ENCODE measurements at places on chromosomes 16 and 17.

DNA sequence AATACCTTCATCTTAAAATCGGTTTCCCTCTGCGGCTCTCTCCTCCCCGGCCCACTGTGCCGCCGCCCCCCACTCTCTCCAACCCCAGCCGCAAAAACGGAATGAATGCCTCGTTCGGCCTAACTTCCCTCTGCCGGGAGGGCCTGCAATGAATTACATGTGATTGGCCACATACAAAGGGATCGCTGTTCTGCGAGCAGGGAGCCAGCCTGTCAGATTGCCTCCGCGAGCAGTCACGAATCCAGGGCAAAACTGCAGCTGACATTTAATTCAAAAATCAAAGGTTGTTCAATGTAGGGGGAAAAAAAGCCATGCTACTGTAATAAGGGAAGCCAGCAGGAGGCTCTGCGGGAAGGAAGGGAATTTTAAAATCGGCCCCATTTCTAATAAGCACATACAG lies 84.9 kb downstream of the TBC1D16 start:
- DNase-seq, result no peak

DNA sequence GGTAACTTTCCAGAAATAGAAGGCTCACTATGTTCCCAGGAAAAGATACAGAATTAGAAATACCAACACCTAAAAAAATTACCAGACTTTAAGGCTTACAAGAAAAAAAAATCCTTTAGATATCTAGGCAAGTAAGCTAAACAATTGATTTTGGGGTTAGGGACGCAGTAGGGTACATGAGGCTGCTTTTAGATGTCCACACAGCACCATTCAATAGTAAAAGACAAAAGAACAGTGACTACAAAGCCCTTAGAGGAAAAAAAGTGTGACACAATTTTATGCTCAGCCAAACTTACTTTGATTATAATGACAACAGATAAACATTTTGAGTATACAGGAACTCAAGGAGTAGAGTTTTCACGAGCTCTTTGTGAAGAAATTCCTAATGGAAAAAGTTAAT lies 29.9 kb downstream of the METTL16 start:
- no peak for DNase-seq

- DNase-seq, result no peak
These were observed 333.1 kb downstream of the CPPED1 start for GRCh38 chr16:12470311-12471229.

GRCh38 chr17:5819396-5819795 lies 235.1 kb upstream of the NLRP1 start:
- DNase-seq, result no peak

- DNase-seq, result no peak
These were observed 181.5 kb upstream of the GSE1 start for GRCh38 chr16:85431431-85432124.

DNA sequence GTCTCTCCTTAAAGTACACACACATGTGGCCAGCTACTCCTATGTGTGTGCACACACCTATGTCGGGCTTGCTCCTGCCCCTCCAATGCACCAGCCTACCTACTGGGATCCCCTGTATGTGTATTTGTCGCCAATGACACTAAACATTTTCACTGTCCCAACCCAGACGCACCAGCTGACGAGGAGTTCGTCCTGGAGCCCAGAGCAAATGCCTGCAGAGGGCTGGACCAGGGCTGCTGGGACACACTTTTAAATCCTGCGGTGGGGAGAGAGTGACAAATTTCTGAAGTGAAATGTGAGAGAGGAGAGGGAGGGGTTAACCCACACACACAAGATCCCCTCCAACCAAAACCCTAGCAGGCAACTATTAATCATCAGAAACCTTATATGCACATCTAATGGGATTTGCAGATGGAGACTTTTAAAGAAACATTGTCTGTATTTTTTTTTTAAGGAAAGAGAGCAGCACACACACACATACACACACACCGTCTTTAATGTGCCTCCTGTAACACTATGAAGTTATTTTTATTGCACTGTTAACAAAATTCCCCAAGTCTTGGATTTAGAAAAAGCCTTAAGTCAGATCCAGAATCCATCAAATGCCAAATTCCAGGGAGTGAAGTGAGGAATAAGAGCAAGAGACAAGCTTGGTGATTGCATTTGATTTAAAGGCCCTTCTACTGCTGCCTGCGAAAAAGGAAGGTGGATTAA lies at the start of gene MEOX1:
TSS of gene MEOX1 (minus strand) at position 224 of the 714 bp plus-strand sequence. CDS start 388 bp downstream, outside the sequence.
- DNase-seq, result no peak

DNA sequence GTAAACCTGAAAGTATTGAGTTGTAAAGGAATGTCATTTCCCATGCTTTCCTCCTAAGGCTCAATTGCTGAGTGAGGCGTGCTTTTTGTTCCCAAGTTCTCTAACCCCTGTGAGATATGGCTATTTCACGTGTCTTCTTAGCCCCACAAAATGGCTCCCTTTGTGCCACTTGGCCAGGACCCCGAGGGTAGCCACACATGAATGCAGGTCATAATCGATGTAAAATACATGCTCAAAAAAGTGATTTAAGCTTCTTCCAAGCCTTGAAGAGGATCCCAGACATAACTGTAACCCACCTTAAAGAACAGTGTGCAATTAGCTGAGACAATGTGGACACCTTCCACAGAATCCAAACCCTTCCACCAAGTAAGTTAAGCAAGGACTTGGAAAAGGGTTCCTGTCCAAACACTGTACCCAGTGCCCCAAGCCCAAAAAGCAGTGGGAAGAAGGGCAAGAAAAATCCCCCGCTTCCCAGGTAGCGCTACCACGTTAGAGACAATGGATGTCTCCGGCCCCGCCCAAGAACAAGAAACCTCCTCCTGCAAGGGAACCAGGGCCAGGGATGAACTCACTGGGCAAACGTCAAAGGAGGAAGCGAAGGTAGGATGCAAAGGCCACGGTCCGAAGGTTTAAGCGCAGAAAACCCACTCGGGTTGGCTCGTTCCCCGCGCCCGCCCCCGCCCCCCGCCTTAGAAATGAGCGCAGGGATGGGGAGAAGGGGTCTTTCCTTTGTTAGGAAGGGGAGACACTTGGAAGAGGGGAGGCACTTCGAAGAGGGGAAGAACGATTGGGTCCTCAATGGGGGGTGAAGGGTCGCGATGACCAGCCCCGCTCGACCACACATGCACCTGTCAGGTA lies 1.2 kb downstream of the JPT1 start:
- no peak for DNase-seq

DNA sequence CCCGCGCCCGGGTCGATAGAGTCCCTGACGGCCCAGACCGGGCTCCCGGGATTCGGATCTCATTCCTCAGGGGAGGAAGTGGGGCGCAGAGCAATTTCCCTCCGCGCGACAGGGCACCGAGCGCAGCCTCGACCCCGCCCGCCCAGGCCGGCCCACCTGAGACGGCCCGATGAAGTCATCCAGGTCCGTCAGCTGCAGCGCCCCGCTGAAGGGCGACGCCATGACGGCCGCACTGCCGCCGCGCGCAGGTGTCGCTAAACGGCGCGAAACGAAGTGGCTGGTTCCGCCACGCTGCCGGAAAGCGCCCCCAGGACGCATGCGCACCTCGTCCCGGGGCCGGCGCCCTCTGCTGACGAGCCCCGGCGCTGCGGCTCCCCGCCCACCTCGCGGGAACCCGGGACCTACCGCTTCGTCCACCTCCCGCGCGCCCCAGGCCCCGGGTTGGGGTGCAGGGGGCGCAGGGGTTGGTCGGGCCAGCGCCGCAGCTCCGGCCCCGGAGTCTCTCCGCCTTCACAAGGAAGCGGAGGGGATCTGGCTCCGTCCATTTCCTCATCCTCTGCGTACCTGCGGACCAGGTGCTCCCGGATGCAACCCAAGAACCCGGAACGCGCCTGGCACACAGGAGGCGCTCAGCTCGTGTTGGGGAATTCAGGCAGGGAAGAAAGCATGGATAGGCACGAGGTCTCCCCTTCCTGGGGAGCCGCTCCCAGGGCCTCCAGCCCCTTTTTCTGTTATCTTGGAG lies at the start of gene CIAO3:
TSS of gene CIAO3 (minus strand) at position 234 of the 742 bp plus-strand sequence. CDS start at position 222, 12 bp downstream.
- no peak for DNase-seq

GRCh38 chr17:72774236-72774635 lies 318.3 kb downstream of the SLC39A11 start:
- DNase-seq, result no peak
